ENCODE measurements at places on chromosomes 5 and 9.

GRCh38 chr5:59600998-59601397 is 292.5 kb downstream of the PDE4D start:
- DNase-seq = no peak

GRCh38 chr5:176883700-176884570 is 15.2 kb downstream of the HK3 start:
- DNase-seq = peak; percentile 27

DNA sequence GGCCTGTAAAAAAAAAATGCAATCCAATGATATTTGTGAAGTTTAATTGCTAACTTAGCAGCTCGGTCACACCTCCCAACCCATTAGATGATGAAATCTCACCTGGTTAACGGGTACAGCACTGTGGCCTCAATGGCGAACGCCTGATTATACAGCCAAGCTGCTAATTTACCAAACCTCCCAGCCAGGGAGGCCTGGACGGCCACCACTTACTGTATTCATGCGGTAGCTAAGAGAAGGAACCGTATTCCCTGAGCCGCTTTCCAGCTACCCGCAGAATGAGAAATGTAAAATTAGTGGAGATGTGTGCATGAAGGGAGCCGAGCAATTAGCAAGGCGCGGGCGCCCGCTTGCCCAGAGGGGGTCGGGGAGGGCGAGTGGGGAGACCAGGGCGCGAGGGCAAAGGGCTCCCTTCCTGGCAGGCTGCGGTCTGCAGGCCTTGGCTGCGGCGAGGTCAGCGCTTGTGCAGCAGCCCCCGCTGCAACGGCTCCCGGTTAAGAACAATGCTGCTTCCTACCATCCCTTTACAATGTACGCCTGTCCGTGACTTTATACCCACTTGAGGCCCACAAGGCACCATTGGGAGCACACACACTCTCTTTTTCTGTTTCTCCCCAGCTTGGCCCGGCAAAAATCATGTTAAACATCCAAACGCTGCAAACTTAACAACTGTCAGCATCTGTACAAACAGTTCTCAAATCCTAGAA is 70.4 kb upstream of the TBCA start:
- DNase-seq = no peak

DNA sequence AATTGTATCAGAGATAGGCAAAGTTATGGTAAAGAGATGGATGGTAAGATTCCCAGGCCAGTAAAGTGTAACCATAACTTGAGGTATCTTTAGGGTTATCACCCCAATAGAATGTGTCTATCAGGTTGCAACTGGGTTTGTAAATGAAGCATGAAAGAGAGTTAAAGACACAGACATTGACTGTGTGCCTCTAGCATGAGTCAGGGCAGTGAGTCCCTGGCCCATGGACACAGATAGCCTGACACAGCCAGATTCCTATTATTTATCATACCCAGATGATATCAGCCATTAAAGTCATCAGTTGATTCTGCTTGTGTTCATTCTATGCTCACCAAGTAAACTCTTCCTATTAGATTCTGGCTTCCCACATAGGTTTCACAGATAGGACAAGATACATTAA is 33.5 kb upstream of the SNAPC3 start:
- no peak for DNase-seq

GRCh38 chr9:20760246-20760891 is 76.3 kb downstream of the FOCAD start:
- no peak for DNase-seq

DNA sequence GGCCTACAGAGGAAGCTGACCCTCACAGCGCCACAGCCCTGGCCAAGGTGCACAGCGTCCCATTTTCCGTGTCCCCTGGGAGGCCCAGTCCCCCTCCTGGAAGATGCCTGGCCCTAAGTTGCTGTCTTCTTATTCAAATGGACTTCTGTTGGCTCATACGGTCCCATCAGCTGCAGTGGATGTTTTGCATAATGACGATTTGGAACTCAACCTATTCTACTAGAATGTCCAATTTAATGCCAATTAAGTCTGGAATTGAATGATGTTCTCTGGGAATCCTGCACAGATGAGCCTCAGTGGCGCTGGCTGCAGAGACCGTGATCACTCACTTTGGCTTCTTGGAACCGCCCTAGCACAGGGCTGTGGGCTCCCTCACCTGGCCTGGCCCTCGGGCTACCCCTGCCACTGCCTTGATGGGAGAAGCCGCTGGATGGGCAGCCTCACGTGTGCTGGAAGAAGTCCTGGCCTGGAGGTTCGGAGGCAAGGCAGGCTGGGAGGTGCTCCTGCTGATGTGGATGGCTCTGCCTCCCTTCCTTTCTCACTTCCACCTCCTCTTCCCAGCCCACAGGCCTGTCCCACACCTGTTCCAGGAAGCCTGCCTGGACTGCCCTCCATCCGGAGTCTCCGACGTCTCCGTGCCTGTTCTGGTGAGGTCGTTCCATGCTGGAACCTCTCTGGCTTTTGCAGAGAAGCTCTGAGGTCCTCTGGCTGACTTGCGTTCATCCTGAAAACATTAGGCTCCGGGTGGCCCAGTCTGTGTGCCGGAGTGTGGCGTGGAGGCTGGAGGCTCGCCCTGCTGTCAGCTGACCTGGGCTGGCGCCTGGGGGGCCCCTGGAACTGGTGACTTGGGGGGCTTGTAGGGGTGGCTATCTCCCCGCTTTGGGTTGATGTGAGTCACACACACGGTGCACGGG is 147.1 kb downstream of the RXRA start:
- DNase-seq = no peak

GRCh38 chr5:36692791-36693763 is 86.7 kb downstream of the SLC1A3 start:
- DNase-seq = peak; percentile 91

- DNase-seq = no peak
Observed at GRCh38 chr5:149651686-149652085, 70.4 kb downstream of the ARHGEF37 start.

DNA sequence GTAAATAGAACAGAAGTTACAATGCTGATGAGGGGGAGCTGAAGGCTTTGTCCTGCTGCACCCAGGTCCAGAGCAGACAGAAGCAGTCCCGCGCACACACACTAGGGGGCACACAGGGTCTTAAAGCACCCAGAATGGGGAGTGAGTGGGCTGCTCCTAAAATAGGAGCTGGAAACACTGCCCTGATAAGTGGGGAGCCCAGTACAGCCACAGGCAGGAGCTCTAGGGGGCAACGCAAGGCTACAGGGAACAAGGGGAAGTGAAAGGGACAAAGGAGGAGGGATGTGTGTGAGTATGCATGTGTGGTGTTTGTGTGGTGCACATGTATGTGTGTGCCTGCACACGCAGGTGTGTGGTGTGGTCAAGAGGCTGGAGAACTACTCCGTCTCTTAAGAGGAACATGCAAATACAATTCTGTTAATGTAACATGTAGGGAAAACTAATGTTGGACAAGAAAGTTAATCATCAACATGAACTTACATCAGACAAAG is 191.5 kb downstream of the ROR2 start:
- DNase-seq = no peak

DNA sequence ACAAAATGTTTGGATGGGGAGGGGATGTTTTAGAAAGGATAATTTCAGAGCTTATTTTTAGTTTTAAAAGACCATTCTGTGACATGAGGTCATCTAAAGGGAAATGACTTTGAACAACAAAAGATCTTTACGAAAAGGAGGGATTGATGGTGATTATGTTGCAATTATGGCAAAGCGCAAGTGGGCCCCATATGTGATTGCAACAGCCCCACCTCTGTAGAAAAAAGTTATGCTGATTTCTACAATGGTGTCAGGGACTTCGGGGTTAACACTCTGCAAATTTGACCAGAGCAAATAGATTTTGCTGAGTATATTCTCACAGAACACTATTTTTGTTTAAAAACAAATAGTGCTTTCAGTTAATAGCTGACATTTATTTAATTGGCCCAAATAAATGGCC is 312.8 kb downstream of the NSG2 start:
- DNase-seq = no peak
